Activated naive CD4-positive, alpha-beta T cell (primary cell): ENCODE measurements at places on chromosomes 1 and 21.

GRCh38 chr21:42356650-42357049 is 5.9 kb upstream of the TFF2 start:
- DNase-seq: no peak

DNA sequence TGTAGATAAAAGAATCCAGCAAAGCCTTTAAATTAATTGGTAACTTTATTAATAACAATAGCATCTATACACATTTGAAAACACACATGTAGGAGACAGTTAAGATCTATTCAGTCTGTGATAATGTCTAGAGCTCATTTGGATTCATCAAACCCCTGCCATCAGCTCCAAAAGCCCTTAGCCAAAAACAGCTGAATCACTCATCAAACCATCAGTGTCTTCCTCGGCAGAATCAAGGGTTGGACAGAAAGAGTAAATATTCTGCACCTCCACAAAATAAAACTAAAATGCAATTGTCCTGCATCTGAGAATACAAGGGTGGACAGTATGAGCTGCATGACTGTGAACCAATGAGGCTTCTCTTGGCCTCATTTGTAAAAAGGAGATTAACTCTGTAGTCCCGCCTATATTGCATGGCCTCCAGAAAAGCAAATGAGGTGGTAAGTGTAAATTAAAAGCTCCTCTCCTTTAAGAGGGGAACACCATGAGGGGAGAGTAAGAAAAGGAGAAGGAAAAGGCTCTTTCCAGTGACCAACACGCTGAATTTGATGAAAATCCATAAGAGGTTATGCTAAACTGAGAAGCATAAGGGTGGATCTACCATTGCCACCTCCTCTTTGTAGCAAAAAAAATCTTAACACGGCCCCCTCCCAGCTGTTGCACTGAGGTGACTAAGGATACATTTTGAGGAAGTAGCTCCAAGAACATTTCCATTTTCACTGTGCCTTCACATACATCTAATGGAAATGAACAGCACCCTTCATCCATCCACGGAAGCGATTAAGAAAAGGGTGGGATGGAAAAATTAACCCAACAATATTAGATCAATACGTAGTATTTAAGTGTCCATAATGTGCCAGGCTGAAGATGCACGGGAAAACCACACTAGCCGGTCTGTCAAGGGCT is 14.7 kb upstream of the BOLA1 start:
- DNase-seq: no peak

DNA sequence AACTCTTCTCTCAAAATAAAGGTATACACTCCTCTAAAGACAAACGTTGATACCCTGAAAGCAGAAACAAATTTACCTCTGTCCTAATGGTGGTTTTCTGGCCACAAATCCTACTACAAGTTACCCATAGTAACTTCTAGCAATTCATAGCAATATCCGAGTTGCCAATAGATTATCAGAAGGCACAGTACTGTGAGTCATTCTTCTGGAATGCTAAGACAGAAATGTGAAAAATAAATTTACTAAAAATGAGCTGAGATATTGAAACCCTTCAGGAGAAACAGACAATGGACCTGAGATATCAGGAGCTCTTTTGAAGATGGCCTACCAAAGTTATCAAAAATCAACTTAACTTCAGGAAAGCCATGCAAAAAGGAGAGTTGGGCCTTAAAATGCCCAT is 715.0 kb upstream of the ADAMTS5 start:
- no peak for DNase-seq

DNA sequence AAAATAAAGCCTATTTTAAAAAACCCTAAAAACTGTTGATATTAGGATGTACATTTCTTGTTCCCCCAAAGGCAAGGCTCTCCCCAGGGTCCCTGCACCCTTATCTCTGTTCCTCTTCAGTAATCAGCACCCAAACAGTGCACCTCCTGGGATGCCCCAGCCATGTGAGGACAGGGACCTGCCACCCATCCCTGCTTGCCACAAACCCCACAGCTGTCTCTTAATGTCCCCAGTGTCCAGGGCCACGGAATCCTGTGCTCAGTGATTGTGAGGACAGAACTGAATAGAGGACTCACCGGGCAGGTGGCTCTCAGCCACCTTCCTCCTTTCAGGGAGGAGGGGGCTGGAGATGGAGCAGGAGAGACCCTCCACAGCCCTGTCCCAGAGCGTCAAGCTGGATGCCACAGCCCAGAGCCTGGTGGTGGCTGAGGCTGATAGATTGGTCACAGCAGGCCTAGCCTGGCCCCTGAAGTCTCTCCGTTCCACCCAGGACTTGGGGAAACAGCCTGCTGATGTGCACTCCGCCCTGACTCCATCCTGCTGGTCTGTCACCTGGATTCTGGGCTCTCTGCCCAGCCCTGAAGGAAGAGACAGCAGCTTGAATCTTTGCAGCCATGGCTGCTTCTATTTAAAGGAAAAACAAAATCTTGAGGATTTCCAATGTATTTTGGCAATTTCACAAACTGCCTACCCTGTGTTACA is 23.1 kb downstream of the RNF187 start:
- DNase-seq: no peak

- DNase-seq: no peak
Measured at GRCh38 chr1:225493591-225494246, 65.9 kb upstream of the LBR start.

DNA sequence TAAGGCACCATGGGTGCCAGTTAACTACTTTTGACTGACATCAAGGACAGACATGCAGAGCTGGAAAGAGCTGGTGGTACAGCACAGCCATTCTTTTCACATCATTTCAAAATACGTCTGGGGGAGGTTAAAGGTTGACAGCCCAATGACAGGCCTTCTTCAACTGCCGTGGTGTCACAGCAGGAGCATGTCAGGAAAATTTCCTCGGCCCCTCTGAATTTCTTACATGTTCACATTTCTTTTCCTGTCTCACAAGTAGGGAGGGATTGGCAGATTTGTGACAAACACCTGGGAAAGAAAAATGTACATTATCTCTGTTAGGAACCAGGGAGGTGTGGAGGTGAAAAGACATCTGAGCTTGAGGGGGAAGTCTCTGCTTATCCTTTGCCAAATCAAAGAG is 279.1 kb downstream of the SPATA17 start:
- no peak for DNase-seq

- no peak for DNase-seq
Measured at GRCh38 chr1:26994787-26995517, 1.5 kb downstream of the TRNP1 start.

DNA sequence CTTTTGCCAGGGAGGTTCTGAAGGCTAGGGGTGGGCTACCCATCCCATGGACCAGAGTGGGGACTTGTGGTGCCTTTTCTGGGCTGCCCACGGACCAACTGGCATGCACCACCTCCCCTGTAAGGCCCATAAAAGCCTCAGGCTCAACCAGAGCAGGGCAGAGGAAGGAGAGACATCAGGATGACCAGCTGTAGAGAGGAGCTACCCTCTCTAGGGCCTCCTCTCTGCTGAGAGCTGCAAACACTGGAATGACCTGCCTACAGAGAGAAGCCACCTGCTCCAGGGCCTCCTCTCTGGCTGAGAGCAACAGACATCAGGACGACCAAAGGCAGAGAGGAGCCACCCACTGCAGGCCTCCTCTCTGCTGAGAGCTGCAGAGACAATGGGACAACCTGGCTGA is 140.9 kb downstream of the EIF4G3 start:
- DNase-seq: no peak

DNA sequence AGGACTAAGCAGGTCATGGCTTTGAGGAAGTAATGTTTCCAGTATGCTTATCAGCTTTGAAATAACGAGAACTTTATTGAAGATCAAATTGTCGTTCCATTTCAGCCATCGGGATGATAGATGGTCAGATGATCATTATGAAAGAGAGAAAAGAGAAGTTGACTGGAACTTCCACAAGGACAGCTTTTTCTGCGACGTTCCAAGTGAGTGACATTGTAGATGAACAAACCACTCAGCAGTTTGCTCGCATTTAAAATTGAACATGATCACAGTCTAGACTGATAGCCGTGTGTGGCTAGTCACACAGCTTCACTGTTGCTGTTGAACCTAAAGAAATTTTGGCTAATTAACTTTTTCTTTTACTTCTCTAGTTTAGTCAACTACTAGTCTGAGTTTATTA is 151.1 kb downstream of the TLR5 start:
- DNase-seq: no peak

DNA sequence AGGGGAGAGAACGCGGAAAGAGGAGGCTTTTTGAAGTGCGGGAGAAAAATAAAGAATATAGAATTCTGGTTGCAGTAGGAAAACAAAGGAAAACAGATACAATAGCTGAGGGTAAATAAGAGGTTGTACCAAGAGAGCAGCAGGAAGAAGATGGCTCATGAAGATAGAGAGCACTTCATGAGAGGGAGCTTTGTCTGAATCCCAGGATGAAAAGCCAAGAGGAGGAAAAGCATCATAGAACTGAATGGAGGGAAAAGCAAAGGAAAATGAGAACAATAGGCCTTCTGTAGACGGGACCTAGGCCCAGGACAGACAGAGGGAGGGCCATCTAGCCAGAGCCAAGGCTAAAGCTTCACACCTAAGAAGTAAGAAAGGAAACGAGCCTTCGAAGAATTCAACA is 49.5 kb downstream of the ATP6V1G3 start:
- no peak for DNase-seq

- no peak for DNase-seq
Measured at GRCh38 chr1:32992489-32993323, 28.1 kb upstream of the RNF19B start.

DNA sequence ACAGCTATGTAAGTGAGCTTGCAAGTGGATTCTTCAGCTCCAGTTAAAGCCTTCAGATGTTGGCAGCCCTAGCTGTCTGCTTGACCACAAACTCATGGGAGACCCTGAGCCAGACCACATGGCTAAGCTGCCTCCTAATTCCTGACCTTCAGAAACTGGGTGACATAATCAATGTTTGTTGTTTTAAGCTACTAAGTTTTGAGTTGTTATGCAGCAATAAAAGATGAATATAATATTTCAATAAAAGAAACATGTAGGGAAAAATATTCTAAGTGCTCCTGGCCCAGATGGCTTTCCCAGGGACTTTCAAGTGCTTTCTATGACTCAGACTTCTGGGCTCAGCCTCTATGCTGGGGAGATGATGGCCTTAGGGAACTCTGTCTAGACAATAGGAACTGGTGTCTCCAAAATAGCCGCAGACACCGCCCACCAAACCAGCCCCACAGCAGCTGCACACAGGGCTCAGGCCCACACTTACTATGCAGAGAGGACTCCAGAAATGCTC is 20.3 kb upstream of the AZIN2 start:
- no peak for DNase-seq

DNA sequence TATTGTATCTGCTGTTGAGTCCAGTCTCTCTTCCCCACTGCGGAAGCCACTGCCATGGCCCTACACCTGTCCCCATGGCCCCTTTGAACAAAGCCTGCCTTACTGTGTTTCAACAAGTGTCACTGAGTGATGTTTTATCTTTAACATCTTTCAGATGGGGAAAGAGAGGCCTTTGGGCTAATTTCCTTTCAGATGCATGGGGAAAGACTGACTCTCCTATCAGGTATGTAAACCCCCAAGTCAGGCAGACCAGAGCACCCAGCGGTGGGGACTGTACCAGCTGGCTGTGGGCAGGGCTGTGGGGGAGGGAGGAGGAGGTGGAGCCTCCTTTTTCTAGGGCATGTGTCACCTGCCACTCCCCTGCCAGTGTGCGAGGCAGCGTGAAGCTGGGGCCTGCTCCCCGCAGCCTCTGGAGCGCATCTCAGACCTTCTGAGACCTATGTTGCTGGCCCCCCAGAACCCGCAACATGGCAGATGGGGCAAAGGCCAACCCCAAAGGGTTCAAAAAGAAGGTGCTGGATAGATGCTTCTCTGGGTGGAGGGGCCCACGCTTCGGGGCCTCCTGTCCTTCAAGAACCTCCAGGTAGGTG is at the start of gene PLA2G2F:
PLA2G2F (plus strand) TSS at position 363 of the 590 bp plus-strand sequence; CDS start at position 468, 105 bp downstream.
- no peak for DNase-seq
